ENCODE measurements at places on chromosomes 1 and 21.

DNA sequence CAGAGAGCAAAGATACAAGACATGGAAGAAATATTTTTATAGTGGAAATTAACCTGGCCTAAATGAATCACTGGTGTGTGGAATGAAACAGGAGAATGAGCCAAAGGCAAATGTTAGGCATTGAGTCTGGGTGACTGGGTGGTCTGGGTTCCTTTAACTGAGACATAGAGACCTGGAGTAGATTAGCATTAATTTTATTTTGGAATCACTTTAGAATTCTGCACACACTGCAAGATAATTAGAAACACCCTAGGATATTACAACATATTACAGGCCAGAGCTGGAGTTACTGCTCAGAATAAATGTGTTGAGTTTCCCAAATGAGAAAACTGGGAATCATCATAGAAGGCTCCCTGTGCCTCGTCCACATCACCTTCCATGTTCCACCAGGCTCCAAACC, 85.5 kb downstream of the PLPPR5 start:
- DNase-seq, result no peak

DNA sequence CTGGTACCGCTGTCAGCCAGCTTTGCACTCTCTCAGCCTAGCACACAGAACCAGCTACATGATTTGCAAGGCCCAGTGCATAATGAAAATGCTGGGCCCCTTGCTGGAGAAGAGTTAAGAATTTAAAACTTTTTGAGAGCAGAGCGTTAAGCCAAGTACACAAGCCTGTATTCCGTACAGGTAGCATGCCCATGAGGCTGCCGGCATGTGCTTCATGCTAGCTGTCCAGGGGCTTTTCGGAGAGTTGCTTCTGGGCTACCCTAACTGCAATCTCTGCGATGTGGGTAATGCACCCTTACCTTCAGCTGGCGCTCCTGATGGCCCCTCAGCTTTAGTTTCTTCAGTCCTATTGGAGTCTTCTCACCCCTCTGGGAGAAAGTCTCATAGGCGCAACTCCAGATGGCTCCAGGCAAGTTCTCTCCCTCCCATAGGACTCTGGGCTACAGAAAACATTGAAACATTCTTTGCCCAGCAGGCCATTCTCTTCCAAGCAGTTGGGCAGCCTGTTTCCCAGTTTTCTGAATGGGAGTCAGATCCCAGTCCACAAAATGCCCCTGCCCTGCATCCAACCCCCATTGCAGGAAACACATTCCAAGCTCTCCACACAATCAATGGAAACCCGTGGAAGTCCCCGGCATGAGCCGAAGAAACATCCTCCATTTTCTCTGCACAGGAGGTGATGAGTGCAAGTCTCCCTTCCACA, 5.7 kb upstream of the AKT3 start:
- no peak for DNase-seq

DNA sequence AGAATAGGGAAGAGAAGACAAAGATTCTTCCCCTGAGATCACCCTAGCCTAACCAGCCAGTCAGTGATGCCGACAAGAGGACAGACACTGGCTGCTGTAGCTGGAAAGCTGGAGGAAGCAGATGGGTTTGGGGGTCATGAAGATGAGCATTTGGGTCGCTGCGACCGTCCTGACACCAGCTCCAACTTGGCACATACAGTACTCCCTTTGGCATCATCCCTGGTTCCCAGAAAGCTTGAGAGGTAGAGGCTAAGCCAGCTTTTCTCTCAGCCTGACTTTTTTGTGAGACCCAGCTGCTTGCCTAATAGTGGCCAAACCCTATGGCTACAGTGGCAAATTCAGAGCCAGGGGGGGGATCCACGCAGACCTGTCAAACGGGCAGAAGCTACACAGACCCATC, 43.0 kb upstream of the IKBKE start:
- DNase-seq, result no peak

- no peak for DNase-seq
Measured at GRCh38 chr1:28966617-28967016, 52.2 kb downstream of the EPB41 start.

GRCh38 chr1:243501002-243501401, 245.2 kb downstream of the SDCCAG8 start:
- no peak for DNase-seq

DNA sequence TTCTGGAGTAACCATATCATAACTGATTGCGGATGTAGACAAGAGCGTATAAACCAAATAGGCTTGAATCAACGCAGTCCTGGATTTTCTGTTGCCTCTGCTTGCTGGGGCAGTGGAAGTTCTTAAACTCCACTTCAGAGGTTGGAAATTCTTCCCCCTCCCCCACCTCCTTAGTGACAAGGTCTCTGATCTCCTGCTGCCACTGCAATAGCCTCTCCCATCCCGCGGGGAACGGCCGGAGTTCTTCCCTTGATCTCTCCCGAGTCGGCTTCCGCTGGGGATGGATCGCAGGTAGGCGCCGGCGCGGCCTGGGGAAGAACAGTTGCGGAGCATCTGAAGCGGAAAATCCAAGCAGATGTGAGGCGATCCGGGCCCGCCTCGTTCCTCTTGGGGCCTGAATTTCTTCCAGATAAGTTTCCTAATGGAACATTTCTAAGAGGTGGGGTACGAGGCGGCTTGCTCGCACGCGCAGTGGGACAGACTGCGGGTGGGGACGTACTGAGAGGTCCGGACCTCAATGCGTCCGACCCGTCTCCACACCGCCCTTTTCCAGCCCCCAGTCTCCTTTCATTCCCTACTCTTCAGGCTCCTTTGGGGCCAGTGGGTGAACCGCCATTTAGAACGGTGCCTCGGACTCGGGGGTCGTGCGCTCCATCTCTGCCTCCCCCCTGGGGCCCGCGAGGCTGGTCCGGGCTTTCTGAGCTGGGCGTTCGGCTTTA, 3.1 kb upstream of the SIM2 start:
- no peak for DNase-seq

DNA sequence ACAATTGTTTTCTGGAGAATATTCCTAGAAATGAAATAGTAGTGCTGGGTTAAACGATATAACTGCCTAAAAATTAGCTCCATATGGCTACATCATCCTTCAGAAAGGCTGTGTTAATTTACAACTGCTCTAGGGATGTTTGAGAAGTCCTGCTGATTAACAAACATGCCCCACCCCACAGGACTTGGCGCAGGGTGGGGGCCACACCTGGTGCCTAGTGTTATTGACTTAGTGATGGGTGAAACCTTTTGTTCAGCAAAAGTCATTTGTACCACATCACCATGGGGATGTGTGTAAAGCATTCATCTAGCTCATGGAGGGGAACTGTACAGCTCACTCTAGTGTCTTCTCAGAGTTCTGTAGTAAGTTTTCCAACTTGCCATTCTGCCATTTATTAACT, 492.8 kb downstream of the CAMTA1 start:
- DNase-seq, result no peak

DNA sequence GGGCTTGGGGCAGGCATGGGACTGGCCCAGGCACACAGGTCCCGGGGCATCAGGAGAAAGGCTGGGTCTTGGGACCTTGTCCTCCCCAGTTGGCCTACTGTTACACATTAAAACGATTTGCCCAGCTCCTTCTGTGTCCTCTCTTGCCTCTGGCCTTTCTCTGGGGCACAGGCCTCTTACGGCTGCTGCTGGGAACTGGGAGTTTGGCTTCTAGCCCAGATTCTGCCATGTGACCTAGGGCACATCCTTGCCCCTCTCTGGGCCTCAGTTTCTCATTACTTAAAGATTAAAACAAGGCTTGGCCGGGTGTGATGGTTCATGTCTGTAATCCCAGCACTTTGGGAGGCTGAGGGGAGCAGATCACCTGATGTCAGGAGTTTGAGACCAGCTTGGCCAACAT, 14.0 kb downstream of the KDF1 start:
- no peak for DNase-seq

GRCh38 chr1:232248276-232248820, 381.6 kb downstream of the SIPA1L2 start:
- no peak for DNase-seq

DNA sequence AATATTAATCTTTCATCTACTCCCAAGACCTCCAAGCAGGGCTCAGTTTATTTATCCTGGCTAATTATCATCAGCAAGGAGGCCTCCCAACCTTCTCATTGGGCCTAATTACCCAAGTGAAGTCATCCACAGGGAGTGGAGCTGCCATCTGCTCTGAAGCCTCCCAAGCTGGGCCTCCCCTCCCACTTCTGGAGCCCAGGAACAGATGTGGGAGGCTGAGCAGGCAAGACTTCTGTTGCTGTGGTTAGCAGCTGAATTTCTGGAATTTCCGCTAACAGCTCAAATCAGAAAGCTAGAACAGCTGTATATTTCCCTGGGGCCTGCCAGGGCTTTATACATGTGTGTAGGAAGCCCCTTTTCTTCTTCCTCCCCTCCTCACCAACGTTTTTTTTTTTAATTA, 127.5 kb downstream of the UCK2 start:
- DNase-seq, result no peak

DNA sequence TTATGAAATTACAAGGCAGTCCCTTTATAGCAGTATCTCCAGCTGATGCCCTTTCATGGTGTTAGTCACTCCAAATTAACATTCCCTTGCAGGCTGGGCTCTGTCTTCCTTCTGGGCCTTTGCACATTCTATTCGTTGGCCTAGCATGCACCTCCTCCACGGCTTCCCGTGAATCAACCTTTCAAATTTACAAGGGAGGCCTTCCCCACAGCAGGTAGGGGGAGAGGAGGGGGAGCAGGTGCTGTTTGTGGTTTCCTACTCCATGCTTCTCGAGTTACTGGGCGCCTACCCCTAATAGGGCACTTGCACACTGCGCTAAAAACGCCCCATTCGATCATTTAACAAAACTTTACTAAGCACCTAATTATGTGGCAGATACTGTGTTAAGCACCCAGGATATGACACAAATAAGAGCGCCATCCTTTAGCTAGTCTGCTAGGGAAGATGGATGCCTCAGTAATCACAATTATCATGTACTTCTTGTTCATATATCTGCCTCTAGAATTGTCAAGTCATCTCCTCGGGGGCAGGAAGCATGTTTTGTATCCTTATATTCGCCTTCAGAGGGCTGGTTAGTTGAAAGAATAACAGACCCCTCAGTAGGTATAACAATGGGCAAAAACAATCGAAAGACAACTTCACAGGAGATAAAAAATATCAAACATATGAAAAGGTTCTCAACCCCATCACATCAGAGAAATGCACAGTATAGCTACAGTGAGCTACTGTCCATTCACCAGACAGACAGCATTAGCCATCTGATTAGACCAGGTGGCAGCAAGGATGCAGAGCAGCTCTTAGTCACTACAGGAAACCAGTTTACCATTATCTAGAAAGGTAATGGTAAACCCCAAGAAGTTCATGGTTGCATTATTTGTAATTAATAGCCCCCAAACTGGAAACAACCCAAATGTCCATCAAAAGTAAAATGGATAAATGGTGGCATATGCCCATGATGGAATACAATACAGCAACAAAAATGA, 1.7 kb upstream of the ADAR start:
- peak; percentile 33 for DNase-seq

- no peak for DNase-seq
Measured at GRCh38 chr1:70567167-70567566, 156.1 kb downstream of the CTH start.

DNA sequence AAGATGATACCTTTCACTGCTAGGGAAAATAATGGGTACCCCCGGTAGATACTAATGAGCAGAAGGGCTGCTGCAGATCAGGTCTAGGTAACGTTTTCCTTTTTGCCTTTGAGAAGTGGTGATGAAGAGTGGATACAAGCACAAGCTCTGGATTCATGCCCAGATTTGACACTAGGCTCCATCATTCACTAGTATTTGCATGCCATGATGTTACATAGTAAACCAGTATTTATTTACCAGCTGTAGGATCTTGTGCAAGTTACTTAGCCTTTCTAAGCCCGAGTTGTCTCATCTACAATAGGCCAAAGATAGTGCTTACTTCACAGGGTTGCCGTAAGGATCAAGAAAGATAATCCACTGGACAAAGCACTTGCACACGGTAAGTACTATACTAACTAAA, 14.2 kb downstream of the PTPN14 start:
- DNase-seq, result no peak

GRCh38 chr1:246428542-246429308, 78.4 kb downstream of the SMYD3 start:
- DNase-seq, result peak; percentile 3

- peak; percentile 15 for DNase-seq
Measured at GRCh38 chr1:211548321-211549091, 30.5 kb downstream of the SLC30A1 start.

DNA sequence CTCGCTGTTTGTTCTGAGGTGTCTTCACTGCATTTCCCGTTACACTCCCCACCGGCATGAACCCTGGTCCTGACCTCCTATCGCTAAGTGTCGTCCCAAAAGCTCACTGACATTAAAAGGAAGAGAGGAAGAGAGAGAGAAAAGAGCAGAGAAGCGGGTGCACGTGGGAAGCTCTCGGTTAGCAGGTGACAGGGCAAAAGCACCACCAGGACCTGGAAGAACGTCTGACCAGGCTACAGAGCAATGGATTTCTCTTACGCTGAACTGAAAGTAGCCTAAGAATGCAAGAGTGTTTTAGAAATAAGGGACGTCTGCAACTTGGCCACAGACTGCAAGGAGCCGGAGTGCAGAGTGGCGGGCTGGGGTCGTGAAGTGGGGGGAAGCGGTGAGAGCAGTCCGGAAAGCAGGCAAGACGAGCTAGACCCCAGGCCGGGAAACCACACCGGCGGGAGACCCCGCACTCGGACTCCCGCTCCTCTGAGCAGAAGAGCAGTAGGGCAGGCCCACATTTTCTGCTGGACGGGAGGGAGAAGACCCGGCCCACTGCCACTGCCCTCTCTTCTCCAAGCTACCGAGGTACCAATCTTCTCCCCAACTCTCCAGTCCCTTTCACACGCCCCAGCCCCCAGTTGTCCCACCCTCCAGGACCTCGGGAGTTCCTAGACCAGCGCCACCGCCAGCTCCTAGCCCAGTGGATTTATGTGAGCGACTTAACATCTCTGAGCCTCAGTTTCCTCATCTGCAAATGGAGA, 8.3 kb upstream of the MPZL1 start:
- peak; percentile 4 for DNase-seq

GRCh38 chr1:156111355-156111962, 3.1 kb upstream of the LMNA start:
- no peak for DNase-seq

GRCh38 chr1:241423541-241424479, 66.8 kb upstream of the RGS7 start:
- DNase-seq, result peak; percentile 1

Data from stimulated activated naive CD4-positive, alpha-beta T cell treated with Interleukin-2 at 50 U/mL for 16 hours (primary cell).